ENCODE measurements at places on chromosomes 2 and 18. TPM values are rescaled to one million over a fixed set of nuclear protein-coding genes. Genes with fewer than 3 reads are reported as not detected.
A peak's percentile ranks its signal among the peaks of the same experiment; 100 is the strongest.

The KRTCAP3 gene
- total RNA-seq: not detected

The BCL11A gene
- 128 TPM for total RNA-seq

The CD8A gene
- total RNA-seq: 1.1 TPM

GRCh38 chr2:43367012-43367782 is 140.8 kb upstream of the ZFP36L2 start:
- no peak for DNase-seq

GRCh38 chr2:241563981-241564595 is 5.5 kb downstream of the BOK start:
- no peak for DNase-seq

- DNase-seq: no peak
Observed at GRCh38 chr2:225010804-225011203, 31.5 kb downstream of the DOCK10 start.

DNA sequence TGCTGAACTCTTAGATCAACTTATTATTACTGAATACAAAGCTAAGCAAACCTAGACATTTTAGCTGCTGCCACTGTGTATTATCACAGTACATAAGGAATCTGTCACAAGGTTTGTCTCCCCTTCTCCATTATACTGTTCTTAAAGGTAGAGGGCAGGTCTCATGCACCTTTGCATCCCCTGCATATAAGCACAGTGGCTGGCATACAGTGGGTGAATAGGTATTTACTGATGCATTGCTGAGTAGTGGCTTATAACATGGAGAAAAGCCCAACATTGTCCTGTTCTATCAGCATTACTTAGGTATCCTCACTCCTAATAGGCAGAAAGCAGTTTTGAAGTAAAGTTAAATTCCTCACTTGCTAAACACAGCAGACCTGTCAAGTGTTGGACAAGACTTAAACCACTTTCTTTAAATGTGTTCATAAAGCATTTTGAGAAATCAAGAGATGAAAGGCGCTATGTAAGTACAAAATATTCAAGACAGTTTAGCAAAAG is 43.6 kb downstream of the SF3B1 start:
- no peak for DNase-seq

The UPP2 gene
- total RNA-seq: 1.7 TPM

GRCh38 chr2:25301453-25302352 is 40.0 kb downstream of the DNMT3A start:
- peak; percentile 64 for DNase-seq

- DNase-seq: no peak
Observed at GRCh38 chr2:221532641-221533040, 39.5 kb downstream of the EPHA4 start.

The TBR1 gene
- total RNA-seq: 53.7 TPM

The FMNL2 gene
- 114 TPM for total RNA-seq

- peak; percentile 57 for DNase-seq
Observed at GRCh38 chr2:98649135-98649991, 41.0 kb downstream of the UNC50 start.

DNA sequence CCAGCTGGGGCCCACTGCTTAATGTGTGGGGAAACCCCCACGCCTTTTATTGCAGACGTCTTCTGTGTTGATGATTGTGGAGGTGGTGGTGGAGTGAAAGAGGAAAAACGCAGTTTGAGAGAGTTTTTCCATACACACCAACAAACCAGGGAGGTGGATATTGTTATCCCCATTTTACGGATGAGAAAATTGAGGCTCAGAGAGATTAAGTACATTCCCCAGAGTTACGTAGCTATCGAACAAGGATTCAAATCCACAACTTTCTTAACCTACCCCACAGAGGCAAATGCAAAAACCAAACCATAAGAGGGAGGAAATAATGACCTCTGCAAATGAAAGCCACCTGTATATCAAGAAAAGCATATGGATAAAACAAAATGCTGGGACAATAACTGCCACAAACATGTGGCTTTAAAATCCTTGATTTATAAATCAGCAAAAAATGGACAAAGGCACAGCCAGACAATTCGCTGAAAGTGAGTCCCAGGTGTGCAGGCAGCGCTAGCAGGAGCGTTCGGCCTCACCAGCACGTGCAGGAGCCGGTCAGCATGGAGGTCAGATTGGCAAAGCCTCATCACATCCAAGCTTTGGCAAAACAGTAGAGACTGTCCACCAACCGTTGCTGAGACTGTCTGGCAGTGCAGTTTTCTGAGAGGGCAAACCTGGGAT is 12.6 kb upstream of the RAB17 start:
- no peak for DNase-seq

- no peak for DNase-seq
Observed at GRCh38 chr18:77003316-77003715, 129.3 kb downstream of the MBP start.

The DSG2 gene
- 3.3 TPM for total RNA-seq

DNA sequence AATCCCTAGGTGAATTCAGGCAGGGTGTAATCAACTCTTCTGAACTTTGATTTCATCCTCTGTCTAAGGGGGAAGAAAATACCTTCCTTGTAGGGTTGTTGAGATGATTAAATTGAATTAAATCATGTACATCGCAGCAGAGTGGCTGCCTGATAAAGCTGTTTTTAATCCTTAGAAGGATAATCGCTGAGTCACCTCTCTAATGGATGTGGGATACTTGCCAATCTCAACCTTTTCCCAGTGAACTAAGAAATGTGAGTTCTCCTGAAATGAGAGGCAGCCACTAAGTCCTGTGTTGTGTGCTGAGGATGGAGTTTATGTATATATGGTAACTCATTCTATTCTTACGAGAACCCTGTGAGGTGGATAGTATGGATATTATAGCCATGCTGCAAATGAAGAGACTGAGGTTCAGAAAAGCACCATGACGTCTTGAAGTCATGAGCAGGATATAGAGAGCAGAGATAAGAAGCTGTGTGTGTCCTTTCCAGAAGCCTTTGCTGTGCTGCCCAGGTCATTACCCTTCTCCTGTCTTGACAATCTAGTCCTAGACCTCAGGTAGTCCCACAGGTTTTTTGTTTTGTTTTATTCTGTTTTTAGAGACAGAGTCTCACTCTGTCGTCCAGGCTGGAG is 93.3 kb downstream of the HNRNPLL start:
- DNase-seq: no peak

DNA sequence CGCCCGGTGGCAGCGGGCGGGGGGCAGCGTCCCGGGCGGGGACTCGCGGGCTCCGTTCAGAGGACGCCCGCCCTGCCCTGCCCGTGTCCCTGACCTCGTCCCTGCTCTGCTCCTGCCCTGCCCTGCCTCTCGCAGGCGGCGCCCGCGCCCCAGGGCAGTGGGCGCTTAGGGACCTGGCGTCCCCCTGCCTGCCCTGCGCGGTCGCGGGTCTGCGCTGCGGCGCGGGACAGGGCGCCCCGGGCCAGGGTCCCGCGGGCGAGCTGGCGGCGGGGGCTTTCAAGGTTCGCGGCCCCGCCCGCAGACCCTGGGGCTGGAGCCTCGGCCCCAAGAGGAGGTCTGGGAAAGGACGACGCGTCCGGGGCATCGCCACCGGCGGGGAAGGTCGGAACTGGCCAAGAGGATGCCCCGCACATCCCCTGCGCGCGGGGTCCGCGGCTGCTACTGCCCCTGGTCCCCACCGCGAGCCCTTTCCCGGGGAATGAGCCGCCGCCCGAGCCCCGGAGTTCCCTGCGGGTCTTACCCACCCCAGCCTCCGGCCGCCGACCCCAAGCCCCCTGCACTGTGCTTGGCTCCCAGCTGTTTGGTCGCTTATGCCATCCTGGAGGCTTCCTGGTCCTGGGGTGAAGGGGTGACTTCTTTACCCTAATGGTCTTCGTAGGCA is 679 bp downstream of the RNF144A start:
- DNase-seq: no peak

- DNase-seq: no peak
Observed at GRCh38 chr2:60429681-60430080, 123.8 kb downstream of the BCL11A start.

- DNase-seq: no peak
Observed at GRCh38 chr18:3653263-3653850, 203.4 kb downstream of the TGIF1 start.

DNA sequence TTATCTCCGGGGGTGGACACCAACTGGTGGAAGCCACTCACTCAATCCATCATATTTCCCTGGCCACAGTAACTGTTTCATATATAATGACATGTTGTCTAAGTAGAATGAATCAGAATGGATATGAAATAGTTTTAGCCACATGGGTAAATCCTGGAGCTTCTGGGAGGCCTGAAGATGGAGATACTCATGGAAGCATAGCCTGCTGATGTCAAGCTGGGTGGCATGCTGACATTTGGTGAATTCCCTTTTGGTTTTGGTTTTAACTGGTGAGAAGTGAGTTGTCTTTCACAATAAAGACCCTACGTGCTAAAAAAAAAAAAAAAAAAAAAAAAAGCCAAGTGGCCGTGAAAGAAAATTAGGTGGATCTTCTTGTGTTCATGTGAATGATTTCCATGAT is 105.3 kb upstream of the ITGA6 start:
- no peak for DNase-seq

DNA sequence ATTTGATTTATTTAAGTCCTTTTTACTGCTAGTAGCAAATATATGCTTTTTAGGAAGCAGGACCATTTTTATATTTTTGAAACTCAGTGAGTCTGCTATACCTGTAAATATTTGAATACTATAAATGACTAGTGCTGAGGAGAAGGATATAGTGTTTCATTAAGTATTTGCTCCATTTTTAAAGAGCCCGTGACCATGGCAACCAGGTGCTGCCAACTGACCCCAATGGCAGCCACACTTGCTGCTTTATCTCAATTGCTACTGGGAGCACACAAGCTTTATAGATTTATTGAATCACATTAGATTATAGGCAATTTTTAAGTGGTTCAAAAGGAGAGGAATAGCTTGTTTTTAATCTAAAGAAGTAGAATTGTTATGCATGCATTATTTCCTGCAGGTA is 142.0 kb downstream of the SCG2 start:
- no peak for DNase-seq

The SMYD1 gene
- not detected for total RNA-seq

DNA sequence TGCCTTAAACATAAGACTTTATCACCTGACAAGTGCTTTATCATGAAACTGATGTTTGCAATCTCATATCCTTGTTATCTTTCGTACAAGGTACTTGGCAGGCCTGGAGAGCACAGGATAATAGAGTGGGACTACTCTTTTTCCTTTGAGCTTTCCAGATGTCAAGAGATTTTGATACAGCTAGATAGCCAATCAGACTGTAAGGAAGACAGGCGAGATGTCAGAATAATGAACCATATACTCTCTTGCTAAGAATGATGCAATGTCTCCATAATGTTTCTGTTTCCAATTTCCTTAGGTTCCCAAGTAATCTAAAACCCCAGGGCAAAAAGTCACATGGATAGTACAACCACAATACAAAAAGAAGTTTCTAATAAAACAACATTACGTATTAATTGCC is 313.1 kb downstream of the PDE11A start:
- DNase-seq: no peak

- DNase-seq: no peak
Observed at GRCh38 chr18:76126327-76126726, 368.7 kb downstream of the ZNF516 start.

DNA sequence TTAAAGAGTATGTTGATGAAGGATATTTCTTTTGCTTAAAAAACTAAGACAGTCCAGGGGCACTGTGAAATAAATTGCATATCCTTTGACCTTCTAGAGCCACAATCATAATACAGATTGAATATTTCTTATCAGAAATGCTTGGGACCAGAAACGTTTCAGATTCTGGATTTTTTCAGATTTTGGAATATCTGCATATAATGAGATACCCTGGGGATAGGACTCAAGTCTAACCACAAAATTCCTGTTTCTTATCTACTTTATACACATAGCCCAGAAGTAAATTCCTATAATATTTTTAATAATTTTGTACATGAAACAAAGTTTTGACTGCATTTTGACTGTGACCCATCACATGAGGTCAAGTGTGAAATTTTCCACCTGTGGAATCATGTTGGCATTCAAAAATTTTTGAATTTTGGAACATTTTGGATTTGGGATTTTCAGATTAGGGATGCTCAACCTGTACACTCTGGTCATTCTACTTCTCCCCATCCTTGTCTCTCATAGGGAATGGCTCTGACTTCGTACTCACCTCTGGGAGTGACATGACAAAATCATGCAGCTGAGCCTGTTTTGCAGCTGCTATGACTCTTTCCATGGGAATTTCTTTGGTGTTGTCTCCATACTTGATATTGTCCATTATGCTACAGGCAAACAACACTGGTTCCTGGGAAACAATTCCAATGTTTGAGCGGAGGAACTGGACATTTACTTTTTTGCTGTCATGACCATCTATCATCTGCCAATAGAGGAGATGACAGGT is 25.7 kb downstream of the G6PC2 start:
- DNase-seq: no peak

DNA sequence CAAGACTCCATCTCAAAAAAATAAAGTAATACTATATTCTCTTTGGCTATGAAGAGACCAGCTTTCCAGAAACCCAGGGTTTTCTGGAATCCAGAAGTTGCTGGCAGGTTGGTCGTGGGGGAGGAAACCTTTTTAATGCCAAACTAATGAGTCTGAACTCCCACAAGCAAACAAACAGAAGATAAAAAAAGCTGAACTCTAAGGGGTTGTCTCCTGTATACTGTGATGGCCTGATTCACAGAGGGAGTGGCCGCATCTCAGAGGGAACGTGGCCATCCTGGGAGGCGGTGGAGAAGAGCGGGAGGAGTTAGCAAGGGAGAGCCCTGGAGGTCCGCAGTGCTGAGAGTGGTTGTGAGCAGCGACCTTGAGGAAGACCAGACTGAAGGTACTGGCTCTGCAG is 36.1 kb downstream of the LIMS1 start:
- DNase-seq: no peak

The MTHFD2 gene
- total RNA-seq: 37.0 TPM

The CRYBA2 gene
- total RNA-seq: not detected
